ENCODE measurements at places on chromosomes 6 and 20.

DNA sequence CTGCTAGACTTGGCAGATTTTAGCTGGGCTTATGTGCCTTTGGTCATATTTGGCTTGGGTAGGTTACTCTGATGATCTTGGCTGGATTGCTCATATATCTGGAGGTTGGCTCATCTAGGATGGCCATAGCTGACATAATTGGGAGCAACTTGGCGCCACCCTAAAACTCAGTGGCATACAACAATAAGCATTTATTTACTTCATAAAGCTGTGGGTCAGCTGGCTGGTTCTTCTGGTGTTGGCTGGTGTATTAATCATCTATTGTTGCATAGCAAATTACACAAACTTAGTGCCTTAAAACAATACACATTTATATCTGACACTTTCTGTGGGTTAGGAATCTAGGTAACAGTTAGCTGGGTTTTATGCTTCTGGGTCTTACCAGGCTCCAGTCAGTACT is 297.3 kb upstream of the JAG1 start:
- DNase-seq = no peak

- no peak for DNase-seq
Measured at GRCh38 chr6:170278743-170279094, 12.2 kb downstream of the DLL1 start.

DNA sequence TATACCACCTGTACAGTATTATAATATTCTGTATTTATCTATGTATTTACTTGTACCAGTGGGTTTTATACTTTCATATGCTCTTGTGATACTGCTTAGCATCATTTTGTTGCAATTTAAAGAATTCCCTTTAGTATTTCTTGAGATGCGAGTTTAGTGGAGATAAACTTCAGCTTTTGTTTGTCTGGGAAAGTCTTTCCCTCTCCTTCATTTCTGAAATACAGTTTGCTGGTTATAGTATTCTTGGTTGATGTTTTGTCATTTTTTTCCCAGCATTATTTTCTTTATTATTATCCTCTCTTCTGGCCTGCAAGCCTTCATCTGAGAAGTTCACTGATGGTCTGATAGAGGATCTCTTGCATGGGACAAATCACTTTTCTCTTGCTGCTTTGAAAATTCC is 136.6 kb upstream of the MCHR2 start:
- no peak for DNase-seq

GRCh38 chr6:10633216-10633615 is 61.2 kb downstream of the C6orf52 start:
- DNase-seq = no peak

DNA sequence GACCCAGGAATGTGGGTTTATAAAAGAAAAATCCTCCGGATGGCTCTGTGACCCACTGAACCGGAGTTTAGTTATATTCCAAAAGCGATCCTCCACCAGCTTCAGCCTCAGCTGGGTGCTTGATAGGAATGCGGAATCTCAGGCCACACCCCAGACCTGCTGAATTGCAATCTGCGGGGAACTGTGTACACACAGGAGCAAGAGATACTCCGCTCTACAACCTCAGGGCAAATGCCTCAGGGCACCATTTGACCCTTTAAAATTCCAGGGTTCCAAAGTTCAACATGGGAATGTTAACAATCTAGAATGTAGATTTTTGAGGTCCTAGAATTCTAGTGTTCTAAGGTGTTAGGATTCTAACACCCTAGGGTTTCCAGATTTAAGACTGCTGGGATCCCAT is 10.8 kb downstream of the BPIFA2 start:
- DNase-seq = no peak

GRCh38 chr6:106501960-106502371 is 127.3 kb downstream of the RTN4IP1 start:
- DNase-seq = no peak

DNA sequence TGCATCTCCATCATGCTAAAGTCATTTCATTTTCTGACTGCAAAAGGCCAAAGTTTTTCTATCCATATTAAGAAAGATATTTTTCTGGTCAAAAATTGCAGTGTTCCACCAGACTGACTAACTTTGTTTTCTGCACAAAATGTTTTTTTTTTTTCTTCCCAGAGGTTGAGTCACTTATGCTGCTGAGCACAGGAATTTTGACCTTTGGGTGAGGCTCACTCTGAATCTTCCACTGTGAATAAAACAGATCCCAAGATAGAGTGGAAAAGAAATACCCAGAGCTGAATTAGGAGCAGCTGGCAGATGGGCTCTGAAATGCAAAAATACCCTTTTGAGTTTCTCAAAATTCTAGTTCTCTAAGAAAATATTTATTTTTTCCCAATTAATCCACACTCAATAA is 996.8 kb downstream of the KIF16B start:
- DNase-seq = no peak

DNA sequence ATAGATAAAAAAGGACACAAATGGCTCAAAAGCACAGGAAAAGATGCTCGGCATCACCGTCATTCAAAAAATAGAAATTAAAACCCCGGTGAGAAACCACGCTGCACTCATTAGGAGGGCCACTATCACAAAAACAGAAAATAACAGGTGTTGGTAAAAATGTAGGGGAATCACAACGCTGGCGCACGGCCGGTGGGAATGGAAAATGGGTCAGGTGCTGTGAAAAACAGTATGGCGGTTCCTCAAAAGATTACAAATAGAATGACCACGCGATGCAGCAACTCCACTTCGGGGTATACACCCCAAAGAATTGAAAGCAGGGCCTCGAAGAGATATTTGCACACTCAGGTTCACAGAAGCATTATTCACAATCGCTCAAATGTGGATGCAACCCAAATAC is 28.3 kb downstream of the NPEPL1 start:
- no peak for DNase-seq

- DNase-seq = no peak
Measured at GRCh38 chr6:122734529-122735395, 44.8 kb upstream of the FABP7 start.

DNA sequence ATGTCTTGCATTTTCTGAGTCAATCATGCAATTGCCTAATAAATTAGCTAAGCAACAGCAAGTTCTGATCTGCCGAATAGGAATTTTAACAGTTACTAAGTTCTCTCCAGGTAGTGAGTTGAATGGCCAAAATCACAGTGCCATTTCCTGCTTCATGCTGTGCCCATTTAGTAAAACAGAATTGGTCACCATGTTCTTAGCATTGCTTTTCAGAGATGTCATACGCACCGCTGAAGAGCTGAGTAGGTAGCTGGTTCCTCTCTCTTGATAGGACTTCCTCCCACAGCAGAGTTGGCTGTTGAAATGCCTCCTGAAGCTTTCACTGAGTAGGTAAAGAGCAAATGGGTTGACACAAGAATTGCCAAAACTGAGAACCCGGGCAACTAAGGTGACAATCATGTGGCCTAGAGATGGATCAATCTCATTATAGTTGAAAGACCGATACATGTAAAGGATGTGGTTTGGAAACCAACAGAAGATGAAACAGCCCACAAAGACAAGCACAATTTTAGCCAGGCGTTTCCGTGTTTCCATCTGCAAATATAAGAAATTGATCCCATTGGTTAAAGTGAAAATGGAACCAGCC is 57.1 kb upstream of the GJE1 start:
- no peak for DNase-seq

DNA sequence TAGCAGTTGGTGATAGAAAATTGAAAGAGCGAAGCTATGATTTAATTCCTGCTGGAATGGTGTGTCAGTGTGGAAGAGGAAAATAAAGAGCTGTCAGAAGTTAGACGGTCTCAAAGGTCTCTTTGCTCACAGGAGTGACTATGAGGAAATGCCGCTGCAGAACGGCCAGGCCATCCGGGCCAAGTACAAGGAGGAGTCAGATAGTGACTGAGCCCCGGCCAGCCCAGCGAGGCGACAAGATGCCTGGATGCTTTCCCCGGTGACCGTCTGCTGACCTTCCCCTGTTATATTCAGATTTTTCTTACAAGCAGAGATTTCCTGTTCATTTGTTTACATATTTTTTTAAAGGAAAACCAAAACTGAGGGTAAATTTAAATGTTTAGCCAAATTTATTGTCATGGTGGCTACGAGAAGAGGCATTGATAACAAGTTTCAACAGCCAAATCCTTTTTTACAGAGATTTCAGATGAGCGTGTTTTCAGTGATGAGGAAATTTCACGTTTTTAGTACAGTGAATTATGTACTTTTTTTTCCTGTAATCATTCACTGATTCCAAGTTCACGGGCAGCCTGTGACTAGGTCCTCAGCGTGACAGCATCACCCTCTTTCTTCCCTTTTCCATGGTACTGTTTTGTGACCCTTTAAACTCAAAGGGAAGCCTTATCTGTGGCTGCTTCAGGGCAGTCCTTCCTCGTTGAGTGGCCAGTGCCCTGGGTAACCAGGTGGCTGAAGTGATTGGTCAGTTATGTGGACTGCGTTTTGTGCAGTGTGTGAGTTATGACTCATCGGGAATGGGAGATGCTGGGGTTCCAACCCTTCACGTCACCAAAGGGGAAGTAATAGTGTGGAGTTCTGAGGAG is 12.6 kb downstream of the DYNLT1 start:
- no peak for DNase-seq

DNA sequence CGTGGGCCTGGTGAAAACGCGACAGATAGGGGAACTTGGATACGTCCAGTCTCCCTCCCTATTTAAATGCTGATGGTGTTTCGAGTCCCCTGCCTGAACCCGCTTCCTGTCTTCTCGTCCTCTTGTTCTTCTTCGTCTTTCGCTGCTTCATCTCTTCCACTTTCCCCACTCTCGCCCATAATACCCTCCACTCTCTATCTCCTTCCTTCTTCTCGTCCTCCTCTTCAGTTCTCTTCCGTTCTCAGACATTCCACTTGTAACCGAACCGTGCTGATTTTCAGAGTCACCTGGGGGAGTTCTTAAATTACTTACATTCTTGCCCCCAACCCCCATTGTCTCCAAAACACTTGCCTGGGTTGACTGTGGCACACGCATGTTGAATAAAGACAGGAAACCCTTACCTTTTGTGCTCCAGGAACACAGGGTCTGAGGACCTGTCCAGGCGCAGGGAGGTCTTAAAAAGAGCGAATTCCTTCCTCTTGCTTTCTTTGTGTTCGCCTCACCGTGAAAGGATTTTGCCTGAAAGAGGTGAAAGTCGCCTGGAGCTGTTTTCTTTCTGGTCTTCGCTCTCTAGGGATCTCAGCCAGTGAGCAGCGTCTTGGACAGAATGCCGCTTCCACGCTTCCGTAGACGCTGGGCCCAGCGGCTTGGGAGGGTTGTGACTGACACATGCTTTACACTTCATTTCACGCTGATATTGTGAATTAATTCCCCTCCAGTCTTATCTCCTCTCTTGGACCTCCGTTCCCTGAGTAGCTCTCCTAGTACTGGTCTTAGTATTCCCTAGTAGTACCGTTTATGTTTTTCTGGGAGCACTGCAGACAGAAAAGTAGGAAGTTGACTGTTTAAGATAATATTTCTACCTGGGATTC is 184.0 kb downstream of the GPX5 start:
- DNase-seq = no peak

GRCh38 chr6:75419416-75419815 is 74.2 kb downstream of the FILIP1 start:
- DNase-seq = no peak

DNA sequence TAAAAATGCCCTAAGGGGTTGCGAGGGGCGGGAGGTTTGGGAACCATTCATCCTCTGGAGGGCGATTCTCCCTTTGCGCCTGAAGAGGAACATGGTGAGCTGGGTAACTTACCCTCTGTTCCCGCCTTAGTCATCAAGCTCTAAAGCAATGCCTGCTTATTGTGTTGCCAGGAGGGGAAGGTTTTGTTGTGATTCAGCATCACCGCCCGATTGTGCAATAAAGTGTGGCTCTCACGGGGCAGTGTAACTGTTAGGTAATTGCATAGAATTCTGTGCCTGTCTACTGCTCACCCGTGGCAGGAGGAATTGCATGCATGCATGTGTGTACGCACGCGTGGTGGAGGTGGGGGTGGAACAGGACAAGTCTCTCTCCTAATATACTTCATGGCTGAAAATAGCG is 95.5 kb upstream of the AGPAT4 start:
- no peak for DNase-seq

DNA sequence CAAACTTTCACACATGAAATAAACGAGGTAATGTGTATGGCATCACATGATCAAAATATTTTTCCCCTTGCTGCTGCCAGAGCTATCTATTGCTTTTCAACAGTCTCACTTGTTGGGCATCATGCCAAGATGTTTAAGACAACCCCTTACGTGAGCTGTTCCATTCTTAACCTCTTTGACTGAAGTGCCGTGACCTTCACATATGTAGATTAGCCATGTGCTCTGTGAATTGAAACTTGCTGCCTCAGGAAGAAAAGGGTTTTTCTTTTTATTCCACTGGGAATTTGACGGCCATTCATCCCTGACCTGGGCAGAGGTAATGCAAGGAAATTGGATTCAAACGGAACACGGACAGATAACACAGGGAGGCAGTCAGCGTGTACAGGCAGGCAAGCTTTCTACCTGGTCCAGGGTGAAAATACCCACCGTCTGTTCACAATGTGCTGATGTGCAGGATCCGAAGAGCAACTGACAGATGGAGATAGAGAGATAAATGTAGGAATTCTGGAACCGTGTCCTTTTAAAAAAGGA is 14.2 kb downstream of the ARID1B start:
- no peak for DNase-seq

- no peak for DNase-seq
Measured at GRCh38 chr20:7741866-7742265, 198.4 kb downstream of the HAO1 start.

DNA sequence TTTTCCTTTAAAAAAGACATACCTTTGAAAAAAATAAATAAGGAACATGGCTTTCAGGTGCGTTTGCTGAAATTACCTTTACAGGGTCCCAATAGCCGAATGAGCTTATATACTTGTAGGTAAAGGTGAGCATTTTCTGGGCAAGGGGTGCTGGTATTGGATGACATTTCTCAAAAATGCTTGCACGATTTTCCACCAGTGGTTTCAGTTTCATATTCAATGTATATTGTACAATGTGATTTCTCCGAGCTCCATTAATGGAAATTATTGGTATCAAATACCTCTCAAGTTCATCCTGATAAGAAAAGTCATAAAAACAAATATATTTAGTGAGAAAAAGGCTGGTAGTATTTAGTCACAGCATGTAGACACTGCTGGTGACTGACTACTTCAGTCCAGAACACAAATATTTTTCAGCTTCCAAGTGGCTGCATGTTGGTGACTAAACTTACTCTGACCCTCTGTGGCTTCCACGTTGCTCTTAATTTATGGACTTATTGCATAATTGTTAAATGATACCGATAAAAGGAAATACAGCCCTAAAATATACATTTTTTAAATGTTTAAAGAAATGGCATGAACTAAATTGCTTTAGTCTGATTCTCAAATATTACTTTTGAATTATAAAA is 32.9 kb upstream of the ZBTB24 start:
- DNase-seq = no peak

DNA sequence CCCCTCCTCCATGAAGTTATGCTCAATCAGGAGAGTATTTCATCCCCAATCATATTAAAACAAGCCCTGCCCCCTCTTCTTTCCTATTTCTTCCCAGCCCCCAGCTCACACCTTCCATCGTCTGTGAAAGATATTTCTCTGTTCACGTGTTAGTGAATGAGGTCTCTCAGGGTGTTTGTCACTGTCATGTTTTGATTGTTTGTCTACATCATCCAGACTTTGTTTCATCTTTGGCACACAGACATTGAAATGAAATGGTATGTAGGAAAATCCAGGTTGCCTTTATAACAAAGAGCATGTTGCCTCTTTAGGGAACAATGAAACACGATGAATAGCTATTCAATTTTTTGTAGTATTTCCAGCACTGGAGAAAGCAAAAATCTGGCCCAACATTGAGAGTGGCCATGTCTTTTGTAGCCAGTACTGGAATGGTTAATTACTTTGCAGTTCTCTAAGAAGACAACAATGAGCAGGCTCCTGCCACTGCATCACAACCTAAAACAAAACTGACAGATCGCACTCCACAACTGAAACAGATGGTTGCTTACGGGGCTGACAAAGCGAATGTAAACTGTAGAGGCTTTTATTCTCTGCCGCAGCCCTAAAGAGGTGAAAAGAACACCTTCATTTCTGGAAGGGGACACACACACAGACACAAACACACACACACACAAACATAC is 543.6 kb upstream of the CITED2 start:
- no peak for DNase-seq

Data from cortex of kidney (tissue), 1 donor.